ENCODE measurements at places on chromosomes 5 and 9.
A peak's percentile ranks its signal among the peaks of the same experiment; 100 is the strongest.

- DNase-seq, result no peak
These were observed 189.0 kb downstream of the TRIO start for GRCh38 chr5:14332038-14332631.

DNA sequence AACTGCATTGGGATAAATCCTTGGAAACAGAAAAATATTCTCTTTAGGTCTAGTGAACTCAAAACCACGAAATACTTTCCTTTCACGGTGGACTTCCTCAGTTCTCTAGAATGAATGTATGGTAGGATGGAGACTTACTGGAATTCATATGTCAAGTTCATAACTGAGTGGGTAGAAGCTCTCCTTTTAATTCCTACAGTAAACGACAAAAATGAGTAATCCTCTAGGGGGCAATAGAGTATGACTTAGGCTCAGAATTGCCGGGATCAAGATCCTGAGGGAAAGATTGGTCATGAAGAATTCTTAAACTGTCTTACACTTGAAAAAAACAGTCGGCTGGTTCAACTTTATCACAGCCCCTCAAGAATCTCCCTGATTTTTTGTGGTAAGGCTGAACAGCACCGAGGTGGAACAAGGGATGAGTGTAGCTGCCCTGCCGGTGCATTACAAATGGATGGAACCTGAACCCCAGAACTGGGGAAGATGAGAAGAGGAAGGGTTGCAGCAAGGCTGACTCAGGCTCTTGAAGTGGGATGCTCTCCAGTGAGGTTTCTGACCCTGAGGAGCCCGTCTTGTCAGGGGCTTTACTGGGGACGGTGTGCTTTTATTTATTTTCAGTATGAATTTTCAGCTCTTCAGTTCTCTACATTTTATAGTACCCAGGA lies 14.0 kb upstream of the LOX start:
- no peak for DNase-seq

GRCh38 chr9:102499468-102499867 lies 495.7 kb upstream of the CYLC2 start:
- DNase-seq, result no peak

- DNase-seq, result peak; percentile 26
These were observed 32.1 kb upstream of the CLINT1 start for GRCh38 chr5:157890836-157891597.

GRCh38 chr5:13278148-13278547 lies 666.3 kb downstream of the DNAH5 start:
- DNase-seq, result no peak

GRCh38 chr9:81086416-81086815 lies 602.9 kb downstream of the TLE1 start:
- no peak for DNase-seq

GRCh38 chr5:39082995-39083394 lies 8.8 kb upstream of the RICTOR start:
- no peak for DNase-seq

DNA sequence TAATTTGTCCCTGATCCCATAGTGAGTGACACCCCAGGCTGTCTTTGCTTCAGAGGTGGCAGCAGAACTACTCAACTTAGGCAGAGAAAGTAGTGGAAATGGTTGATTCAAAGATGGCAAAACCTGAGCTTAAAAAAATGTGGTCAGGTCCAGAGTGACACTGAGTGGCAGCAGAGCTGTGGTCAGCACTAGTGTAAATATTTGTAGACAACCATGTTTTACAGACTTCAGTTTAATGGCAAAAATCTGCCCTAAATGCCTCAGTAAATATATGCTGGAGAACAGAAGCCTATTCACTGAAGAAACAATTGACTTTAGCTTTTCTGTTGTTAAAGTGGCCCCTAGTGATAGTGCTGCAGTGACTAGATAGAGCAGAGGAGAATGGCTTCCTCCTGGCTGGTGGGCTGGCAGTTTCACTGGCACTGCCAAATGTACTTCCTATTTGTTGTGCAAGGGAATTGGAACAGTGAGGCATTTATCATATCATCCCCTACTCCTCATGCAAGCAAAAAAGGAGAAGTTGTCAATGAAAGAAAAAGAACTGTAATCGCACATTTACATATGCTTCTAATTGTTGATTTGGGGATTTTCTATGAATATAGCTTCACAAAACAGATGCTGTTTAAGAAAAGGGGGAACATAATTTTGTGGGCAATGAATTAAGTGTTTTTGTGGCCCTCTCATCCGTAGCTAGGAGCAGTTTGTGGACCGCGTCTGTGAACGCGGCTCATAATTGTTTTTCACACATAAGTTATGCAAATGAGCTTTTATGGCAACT lies 12.0 kb downstream of the PBX3 start:
- no peak for DNase-seq

DNA sequence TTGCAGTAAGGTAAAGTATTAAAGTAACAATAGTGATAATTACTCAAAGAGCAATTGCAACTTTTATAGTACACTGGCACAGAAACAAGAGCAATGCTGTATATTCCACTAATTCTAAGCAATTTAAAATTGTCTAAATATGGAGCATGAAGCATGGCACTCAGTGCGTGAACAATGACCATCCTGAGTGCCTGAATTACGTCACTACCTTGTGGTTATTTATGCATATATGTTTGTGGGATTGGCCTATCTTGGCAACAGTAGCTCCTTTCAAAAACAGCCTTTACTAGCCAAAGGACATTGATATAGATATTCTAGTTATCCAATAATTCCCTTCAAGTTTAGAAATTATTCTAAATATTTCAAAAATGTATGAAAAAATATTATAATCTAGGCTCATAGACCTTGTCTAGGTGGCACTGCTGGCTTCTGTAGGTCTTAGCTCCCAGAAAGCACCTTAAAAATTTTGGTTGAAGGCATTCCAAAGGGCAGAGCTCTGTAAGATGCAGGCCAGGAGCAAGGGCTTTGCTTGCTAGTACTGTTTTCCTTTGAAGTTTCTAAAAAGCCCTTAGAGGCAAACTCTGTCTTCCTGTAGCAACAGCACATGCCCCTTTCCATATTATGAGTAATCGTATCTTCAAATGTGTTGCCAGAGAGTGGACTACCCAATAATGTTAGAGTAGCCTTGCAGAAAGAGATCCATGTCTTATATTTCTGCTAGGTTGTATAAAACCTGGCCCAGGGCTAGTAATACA lies 719.3 kb downstream of the NR2F1-AS1 start:
- no peak for DNase-seq

- no peak for DNase-seq
These were observed 10.5 kb downstream of the TMEM174 start for GRCh38 chr5:73183481-73183891.

DNA sequence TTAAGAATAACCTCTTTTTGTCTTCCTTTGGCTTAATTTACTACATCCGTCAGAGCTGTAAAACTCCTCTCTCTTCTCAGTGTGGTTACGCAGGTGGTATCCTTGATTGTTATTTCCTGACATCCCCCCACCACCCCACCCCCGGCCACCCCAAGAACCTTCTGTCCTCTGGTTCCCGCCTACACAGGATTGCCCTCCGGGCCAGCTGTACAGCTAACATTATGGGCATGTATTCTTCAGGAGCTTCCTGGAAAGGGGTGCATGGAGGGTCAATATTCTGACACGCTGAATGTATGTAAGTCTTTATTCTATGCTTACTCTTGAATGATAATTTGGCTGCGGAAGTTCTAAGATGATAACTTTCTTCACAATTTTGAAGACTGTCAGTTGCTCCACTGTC lies 13.0 kb upstream of the ANP32B start:
- DNase-seq, result no peak

DNA sequence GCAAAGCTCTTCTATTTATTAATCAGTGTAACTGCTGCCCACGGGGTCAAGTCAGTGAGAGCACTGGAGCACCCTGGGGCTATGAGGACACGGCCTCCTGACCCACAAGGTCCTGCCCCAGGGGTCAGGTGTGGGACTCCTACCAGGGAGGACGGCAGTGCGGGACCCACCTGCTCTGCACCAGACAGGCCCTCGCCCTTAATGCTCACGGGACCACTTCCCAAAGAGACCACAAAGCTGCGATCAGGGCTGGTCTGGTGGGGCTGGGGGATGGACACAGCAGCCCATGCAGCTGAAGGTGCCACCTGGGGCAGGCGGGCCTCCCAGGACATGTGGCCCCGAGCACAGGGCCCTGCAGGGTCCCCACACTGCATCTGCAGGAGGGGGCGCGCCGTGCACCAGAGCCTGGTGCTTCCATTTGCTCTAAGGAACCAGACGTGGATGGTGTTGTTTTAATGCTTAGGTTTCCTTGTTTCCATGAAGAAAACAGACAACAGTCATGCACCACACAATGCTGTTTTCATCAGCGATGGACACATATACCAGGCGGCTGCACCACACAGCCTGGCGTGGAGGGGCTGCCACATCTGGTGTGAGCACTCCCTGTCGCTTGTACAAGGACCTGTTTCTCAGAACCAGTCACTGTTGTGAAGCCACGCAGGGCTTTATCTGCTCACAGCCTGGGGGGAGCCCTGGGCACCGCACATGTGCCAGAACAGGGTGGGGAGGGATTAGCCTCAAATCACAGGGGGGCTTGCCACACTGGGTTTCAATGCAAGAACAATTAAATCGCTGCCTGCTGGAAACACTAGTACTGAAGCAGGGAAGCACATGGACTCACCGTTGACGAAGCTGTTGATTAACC lies 22.6 kb downstream of the CLPTM1L start:
- DNase-seq, result no peak

GRCh38 chr5:179165421-179166170 lies 105.4 kb downstream of the ZNF354C start:
- DNase-seq, result no peak

DNA sequence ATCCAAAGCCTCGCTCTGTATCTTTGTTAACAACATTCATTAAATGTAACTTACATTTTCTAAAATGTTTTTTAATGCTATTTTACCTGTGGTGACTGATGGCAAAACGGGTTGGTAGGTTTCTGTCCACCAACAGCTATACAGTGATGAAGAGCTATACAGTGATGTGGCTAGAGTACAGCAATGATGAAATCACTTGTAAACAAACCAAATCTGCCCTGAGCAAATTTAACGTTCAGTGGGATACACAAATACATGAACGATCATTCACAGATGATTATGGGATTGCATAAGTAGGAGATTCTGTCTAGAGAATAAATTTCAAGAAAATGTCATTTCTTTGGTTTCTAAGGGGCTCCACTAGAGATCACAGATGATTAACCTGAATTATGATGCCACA lies 132.7 kb downstream of the MPDZ start:
- DNase-seq, result no peak

GRCh38 chr5:10577371-10578292 lies 13.8 kb downstream of the ANKRD33B start:
- no peak for DNase-seq

DNA sequence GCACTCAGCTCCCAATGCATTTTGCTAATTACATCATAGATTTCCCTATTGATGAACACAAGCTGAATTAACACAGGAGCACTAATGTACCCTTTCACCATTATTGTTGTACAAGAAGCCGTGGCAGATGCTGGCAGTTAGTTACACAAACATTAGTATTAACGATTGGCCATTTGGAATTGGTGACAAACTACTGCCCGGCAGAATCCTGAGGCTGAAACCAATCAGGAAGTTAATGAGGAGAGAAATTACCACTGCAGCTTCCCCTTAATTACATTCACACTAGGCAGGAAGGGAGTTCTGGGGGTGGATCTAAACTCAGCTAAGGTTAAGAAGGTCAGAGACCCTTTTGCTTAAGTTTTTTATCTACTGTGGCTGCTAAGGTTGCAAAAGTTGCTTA lies 9.6 kb upstream of the DMRT3 start:
- no peak for DNase-seq

- DNase-seq, result no peak
These were observed 11.4 kb upstream of the MATR3 start for GRCh38 chr5:139282197-139282557.

DNA sequence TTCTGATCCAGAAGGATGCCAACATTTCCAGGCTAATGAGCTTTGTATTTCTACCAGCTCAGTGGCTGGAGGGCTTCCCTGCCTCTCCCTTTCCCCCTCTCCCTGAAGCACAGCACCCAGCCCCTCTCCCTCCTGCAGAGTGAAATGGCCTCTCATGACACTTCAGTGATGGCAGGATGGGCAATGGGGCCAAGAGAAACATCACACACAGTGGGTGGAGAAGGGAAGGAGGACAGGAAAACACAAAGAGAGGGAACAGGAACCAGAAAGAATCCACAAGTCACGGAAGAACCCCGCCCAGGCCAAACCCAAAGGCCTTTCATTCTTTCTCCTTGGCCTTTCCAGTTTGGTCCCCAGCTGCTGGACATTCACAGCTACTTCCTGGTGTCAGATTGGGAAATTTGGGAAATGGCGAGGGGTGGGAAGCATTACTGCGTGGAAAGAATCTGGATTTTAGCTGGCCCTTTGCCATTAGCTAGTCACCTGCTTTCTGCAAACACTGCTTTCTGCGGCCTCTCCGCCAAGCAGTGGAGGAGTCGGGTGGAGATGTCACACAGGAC lies 82.6 kb downstream of the GLDC start:
- no peak for DNase-seq

DNA sequence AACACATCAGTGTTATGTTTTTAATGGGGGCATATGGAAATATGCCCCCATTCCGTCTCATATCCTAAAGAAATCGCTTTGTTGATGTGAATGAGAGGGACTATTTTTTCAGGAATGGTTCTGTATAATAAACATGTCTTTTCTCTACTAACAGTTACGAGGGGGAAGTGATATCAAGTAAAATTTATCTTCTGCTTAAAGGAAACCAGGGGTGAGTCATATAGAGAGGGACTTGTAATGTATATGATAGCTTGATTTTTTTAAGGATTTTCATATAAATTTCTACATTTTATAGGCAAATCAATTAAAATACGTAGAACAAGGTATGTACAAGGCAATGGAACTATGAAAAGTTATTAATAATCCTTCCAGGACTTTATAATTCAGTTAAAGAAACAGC lies 207.1 kb downstream of the SEMA5A start:
- no peak for DNase-seq

GRCh38 chr5:160478163-160478562 lies 56.5 kb downstream of the PTTG1 start:
- no peak for DNase-seq

- DNase-seq, result no peak
These were observed 92.5 kb upstream of the DMRT1 start for GRCh38 chr9:748861-749497.

DNA sequence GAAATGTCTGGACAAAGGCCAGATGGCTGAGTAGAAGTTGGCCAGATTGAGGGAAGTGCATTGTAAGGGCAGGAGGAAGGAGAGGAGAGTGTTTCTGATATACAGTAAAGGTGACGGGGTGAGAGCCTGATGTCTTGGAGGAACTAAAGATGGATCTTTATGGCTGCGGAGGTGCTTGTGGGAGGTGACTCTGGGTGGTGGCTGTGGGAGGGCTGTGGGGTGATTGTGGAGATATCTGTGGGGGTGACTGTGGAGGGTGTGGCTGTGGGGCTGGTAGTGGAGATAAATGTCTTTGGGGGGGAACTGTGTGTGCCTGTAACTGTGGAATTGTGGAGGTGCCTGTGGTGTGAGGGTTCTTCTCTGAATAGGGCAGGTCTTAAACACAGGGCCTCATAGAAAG lies 121.4 kb downstream of the CMYA5 start:
- DNase-seq, result no peak
